ENCODE measurements at places on chromosomes 13 and 19. TPM values are rescaled to one million over a fixed set of nuclear protein-coding genes. Genes with fewer than 3 reads are reported as not detected.

- peak; percentile 76 for DNase-seq
These were observed 4.1 kb upstream of the NTN5 start for GRCh38 chr19:48676887-48677286.

- DNase-seq, result peak; percentile 63
These were observed 60.5 kb downstream of the MAP4K1 start for GRCh38 chr19:38557205-38557799.

DNA sequence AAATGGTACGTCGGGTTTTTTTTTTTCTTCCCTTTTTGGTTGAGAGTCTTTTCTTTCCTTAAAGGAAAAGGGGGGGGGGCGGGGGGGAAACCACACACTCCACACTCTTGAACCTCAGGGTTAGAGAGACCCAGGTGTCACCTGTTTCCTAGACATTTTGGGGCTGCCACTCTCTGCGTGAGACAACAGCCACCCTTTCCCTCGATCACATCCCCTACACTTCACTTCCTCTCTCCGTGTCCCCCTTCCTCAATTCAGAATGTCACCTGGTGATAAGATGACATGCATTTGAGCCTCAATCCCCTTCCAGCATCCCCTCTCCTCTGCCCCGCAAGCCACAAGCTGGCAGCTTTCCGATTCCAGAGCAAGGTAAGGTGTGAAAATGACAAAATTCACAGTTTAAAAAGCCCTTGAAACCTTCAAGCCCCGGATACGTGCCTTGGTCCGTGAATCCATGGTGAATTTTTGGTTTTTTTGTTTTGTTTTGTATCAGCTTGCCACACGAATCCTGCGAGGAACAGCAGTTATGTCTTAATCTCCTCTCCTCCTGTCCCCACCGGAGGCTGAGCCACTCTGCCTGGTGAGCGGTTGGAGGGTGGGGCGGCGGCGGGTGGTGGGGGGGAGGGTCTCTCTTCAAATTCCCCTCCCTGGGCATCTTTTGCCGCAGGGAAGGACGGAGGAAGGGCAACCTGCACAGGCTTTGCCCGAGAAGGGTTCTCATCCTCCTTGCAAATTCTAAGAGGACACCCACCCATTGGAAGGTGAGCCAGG lies 4.2 kb downstream of the PTPRS start:
- DNase-seq, result no peak

- no peak for DNase-seq
These were observed 5.3 kb upstream of the FFAR1 start for GRCh38 chr19:35342430-35342829.

- no peak for DNase-seq
These were observed 9.6 kb upstream of the SLITRK6 start for GRCh38 chr13:85808811-85809210.

DNA sequence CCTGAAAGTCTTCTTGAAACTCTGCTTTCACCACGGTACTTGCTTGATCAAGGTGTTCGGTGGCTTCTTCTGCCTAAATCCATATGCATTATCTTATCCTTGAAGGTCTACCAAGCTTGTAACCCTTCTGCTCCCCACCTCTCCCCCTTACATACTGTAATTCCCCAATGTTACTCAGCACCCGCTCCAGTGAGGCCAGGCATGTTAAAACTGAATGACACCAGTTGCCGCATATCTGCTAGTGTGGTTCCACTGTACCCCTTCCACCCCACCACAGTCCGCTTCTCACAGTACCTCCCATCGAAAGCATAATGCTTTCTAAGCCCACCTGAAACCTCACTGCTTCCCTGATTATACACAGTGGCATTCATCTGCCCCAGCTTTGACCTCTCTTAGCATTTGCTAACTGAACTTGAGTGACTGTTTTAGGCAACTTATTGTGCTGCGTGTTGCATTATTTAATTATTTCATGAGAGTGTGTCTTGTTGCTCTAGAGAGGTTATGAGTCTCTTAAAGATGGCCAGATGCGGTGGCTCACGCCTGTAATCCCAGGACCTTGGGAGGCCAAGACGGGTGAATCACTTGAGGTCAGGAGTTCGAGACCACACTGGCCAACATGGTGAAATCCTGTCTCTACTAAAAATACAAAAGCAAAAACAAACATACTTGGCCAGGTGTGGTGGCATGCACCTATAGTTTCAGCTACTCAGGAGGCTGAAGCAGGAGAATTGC lies 87.6 kb upstream of the MBNL2 start:
- no peak for DNase-seq

- no peak for DNase-seq
These were observed 133.4 kb upstream of the SPACA7 start for GRCh38 chr13:112242777-112243176.

DNA sequence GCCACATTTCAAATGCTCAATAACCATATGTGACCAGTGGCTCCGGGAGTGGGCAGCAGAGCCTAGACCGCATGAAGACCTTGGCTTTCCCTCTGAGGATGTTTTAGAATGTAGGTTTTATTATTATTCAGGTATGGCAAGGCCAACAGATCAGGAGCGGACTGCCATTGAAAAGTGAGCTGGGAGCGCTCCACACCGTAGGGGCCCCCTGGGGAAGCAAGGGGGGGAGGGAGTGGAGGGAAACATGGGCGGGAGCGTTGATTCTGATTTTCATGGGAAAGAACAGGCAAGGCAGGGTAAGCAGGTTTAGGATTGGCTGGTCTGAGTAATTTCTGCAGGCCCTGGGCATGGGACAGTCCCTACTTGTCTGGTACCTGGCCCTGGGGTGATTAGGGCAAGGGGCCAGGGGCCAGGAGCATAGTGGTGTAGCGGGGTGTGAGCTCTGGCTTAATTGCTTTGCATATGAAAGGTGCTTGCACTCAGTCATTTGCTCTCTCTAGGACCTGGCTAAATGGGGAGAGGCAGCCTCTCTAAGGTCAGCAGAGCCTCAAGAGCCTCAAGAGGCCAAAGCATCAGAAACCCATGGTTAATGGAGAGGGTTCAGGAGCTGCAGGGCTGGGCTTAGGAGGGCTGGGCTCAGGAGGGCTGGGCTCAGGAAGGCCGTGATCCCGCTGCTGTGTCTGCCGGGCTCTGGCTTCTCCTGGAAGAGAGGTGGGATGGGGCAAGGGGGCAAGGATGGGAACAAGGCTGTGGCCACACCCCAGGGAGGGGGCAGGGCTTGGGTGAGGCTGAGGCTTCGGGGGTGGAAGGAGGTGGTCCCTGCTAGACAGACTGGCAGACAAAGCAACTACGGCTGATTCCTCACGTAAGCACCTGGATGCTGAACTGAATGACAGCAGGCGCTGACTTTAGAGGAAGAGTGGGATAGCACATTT lies 82.0 kb upstream of the WASF3 start:
- no peak for DNase-seq

DNA sequence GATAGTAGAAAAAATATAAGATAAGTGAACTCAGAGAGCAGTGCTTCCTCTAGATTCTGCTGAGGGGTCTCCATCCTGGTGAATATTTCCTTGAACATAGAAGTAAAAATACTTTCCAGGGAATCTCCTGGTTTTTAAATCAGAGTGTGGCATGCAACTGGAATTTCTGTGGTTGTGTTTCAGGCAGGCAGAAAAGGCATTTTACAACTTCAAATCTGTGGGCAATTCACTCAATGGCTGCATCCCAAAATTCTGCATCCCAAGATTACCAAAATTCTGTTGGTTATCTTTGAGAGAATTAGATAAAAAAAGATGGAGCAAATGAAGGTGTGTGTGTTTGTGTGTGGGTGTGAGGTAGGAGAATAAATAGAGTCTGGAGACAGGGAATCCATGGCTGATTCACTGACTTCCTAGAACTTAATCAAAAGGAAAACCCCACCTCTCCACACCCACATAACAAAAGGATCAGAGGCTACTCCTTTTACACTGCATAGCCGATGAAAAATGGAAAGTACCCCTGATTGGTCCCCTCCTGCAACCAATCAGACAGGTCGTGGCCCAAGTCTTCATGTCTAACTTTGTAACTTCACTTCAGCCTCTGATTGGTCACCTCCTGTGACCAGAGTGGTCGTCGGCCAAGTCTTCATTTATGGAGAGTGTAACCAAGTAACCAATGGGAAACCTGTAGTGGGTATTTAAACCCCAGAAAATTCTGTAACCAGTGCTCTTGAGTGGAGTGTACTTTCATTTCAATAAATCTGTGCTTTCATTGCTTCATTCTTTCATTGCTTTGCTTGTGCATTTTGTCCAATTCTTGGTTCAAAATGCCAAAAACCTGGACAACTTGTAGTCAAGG lies 112.8 kb downstream of the DLEU7 start:
- no peak for DNase-seq

DNA sequence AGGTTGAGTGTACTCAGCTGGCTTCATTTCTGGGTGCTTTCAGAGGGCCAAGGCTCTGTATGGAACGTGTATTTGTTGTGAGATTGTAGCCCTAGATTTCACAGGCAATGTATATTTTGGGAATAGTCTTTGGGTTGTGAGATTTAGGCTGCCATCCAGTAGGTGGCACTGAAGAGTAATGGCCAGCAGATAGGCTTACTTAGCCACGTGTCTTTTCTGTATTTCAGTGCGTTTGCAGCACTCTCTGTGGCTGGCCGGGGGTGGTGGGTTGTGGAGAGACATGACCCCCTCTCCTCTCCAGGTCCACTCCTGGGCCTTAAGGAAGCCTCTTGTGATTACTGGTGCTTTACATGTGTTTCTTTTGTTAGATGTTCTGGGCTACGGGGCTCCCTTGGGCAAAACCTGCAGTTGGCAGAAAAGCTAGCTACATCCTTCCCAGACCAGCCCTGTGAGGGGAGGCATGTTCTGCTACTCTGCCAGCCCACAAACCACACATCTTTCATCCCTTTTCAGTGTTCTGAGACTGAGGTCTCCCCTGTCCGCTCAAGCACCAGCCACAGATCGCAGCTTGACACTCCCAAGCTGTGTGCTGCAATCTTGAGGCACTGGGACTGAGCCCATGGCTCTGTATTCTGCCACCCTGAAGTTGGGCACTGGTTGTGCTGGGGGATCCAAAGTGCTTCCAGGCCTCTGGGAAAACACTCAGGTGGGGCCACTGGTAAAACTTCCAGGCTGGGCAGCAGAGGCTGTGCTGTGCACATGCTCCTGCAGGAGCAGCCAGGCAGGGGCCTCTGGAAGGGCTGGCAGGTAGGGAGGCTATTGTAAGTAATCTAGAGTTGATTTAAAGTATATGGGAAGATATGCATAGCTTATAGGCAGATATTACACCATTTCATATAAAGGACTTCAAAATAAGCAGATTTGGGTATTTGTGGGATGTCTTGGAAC lies 1096.8 kb upstream of the PCDH20 start:
- DNase-seq, result peak; percentile 9

DNA sequence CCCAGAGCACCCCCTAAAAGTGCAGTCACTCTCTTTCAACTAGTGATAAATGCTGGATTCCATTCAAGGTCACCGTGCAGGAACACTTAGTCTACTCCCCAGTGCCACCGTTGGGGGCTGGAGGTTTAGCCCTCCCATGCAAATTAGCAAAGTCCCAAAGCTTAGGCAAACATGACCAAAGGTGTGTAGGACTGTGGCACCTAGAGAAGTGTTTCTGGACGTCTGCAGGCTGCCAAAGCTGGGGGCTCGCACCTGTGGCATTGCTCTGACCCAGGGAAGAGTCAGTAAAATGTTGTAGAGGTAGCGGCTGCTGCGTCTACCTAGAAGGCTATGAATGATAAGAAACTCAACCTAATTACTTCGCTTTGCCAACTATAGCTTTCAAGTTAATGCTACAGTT lies 13.9 kb downstream of the COL4A1 start:
- DNase-seq, result no peak

- DNase-seq, result no peak
These were observed 441.6 kb downstream of the TDRD3 start for GRCh38 chr13:60838581-60838980.

DNA sequence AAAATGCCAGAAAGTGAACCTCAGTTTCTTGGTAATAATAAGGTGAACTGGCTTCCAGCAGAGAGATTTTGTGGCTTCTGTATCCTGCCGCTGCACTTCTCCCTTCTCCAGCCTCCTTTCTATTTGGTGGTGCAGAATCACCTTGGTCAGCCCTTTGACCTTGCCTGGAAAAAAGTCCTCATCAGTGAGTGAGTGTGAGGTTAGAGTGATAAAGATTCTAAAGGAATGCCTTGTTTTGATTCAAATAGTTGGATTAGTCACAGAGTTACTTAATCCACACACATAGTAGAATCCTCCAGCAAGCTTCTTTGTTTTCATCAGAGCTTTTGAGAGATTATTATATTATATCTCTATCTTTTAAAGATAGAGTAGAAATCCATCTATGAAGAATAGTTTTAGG lies 140.9 kb downstream of the KCNRG start:
- no peak for DNase-seq

DNA sequence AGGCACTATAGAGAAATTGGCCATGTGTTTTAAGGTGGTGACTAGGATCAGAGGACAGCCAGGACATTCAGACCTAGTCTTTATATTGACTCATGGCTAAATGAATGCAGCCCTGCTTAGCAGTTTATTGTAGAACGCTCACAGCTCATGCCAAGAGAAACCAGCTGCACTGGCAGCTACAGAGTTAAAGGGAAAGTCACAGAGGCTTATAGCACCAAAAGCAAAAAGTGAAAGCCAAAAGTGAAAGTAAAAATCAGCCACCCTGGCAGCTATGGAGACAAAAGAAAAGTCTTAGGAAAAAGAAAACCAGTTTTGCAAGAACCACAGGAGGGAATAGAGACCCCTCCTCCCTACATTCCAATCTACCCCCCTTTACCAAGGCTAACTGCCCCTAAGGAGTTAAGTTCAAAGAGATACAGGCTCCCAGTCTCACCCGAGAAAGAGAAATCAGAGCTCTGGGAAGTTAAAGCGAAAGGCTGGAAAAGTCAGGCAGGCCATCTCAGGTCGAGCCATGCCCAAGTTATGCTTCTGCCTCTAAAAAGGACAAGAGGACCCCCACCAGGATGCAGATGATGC lies 99.0 kb downstream of the ZNF429 start:
- DNase-seq, result no peak

RNASEH2B gene
- 37.5 TPM for total RNA-seq

WASF3 gene
- total RNA-seq, result 4.9 TPM

FCHO1 gene
- total RNA-seq, result 6.4 TPM

Measured in transverse colon (tissue), 4 donors.